Muscle of leg (tissue), 16 donors: ENCODE measurements at places on chromosomes 6 and 20. TPM values are rescaled to one million over a fixed set of nuclear protein-coding genes. Genes with fewer than 3 reads are reported as not detected.

The TCP11 gene
- 0.44 TPM for total RNA-seq

- no peaks in the 10 kb centered on the region for H3K27me3 ChIP-seq
- H3K36me3 ChIP-seq: no peaks in the 10 kb centered on the region
- no peak overlapping the region for H3K4me3 ChIP-seq
- H3K4me1 ChIP-seq: peaks cover 3% of the 10 kb centered on the region
Observed at GRCh38 chr6:159315562-159315961, 146.4 kb downstream of the FNDC1 start.

The DOK5 gene
- 15.9 TPM for total RNA-seq

- H3K36me3 ChIP-seq: no peaks in the 10 kb centered on the region
- no peak overlapping the region for H3K27ac ChIP-seq
- peaks cover 10% of the 10 kb centered on the region for H3K27me3 ChIP-seq
- peaks cover 40% of the 10 kb centered on the region for H3K4me1 ChIP-seq
- no peak overlapping the region for H3K4me3 ChIP-seq
- no peak for DNase-seq
Observed at GRCh38 chr6:44666324-44666723, 278.8 kb downstream of the CDC5L start.

DNA sequence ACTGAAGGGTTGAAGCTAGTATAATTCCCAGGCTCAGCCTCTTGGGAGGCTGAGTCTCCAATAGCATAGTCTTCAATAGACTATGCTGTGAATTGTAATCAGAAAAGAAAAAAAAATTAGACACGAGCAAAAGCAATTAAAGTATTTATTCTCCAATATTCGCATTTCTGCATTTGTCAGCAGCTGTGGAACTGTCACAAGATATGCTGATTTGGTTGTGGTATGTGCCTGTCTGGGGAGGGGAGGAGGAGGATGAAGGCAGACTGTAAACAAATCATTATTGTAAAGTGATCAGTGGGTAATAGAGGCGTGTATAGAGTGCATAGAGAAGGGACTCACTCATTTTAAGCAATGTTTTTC, 10.1 kb upstream of the BICRAL start:
- no peak for DNase-seq
- peaks cover 4% of the 10 kb centered on the region for H3K4me1 ChIP-seq
- no peaks in the 10 kb centered on the region for H3K36me3 ChIP-seq
- no peak overlapping the region for H3K27ac ChIP-seq
- H3K4me3 ChIP-seq: no peak overlapping the region

The TEAD3 gene
- total RNA-seq: 20.6 TPM

GRCh38 chr20:47003223-47003622, 108.6 kb downstream of the EYA2 start:
- no peaks in the 10 kb centered on the region for H3K4me1 ChIP-seq
- DNase-seq: no peak
- no peak overlapping the region for H3K4me3 ChIP-seq

GRCh38 chr6:112189494-112189893, 64.9 kb downstream of the LAMA4 start:
- H3K4me1 ChIP-seq: peaks cover 11% of the 10 kb centered on the region
- H3K27ac ChIP-seq: peak overlapping the region; percentile 61
- no peaks in the 10 kb centered on the region for H3K27me3 ChIP-seq
- DNase-seq: peak; percentile 95

DNA sequence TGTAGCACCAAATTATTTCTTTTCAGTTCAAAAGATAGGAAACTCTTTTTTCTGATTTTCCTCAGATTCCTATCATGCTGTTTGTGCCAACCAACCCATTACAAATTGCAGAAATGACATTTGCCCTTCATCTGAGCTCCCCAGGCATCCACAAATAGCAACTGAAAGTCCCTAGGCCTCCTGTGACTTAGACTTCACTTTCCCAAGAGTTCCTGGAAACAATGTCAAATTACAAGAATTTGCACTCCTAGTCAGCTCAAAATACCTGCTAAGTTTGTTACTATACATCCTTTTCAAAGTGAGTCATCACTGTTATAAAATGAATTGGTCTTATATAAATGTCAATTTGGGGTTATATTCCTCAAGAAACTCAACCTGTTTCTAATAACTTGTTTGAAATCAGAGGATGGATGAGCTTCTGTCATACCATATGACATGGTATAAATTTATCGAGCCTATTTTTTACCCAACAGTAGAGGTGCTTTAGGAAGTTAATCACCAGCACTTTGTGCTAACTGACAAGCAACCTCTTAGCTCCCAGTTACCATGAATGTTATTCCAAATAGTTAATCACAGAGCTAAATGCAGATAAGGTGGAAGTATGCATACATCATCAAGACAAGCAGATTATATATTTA, 256.5 kb downstream of the HACE1 start:
- H3K27me3 ChIP-seq: no peaks in the 10 kb centered on the region
- H3K27ac ChIP-seq: no peak overlapping the region
- DNase-seq: peak; percentile 41
- no peaks in the 10 kb centered on the region for H3K4me1 ChIP-seq
- no peaks in the 10 kb centered on the region for H3K36me3 ChIP-seq

DNA sequence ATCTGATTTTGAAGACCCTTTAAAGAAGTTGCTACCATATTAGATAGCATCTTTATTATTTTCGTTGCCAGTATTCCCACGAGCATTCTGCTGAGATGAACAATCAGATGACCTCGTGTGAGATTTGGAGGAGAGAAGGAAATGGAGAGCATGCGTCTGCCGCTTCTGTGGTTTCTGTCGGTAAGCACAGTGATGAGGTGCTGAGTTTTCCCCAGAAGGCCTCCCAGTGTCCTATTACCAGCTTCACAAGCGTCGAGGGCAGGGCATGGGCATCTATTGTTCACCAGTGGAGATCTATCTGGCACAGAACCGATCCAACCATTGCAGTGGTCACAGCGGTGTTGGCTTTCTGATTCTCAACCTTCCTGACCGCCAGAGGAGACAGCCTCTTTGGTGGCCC, 29.4 kb downstream of the TRAF3IP2 start:
- H3K27ac ChIP-seq: no peak overlapping the region
- peaks cover 19% of the 10 kb centered on the region for H3K4me1 ChIP-seq
- no peak overlapping the region for H3K4me3 ChIP-seq
- no peaks in the 10 kb centered on the region for H3K27me3 ChIP-seq

The SLC22A23 gene
- total RNA-seq: 1.1 TPM

DNA sequence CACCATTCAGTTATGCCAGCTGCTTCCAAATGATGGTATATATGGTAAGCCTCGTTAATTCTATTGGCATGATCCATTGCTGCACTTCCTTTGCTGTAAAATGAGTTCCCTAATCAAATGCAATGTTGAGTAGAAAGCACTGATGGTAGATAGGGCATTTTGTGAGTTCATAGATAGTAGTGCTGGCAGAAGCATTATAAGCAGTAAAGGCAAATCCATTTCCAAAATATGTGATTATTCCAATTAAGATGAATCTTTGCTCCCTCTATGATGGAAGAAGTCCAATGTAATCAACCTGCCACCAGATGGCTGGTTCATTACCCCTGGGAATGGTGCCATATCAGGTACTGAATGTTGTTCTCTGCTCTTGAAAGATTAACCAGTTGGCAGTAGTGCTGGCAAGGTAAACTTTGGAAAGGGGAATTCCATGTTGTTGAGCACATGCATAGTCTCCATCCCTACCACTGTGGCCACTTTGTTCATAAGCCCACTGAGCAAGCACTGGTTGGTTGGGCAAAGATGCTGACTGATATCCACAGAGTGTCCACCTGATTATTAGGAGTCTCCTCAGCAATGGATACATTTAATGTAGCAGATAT, 5.6 kb upstream of the TBPL1 start:
- no peaks in the 10 kb centered on the region for H3K36me3 ChIP-seq
- no peaks in the 10 kb centered on the region for H3K4me1 ChIP-seq
- H3K4me3 ChIP-seq: no peak overlapping the region
- no peak for DNase-seq

DNA sequence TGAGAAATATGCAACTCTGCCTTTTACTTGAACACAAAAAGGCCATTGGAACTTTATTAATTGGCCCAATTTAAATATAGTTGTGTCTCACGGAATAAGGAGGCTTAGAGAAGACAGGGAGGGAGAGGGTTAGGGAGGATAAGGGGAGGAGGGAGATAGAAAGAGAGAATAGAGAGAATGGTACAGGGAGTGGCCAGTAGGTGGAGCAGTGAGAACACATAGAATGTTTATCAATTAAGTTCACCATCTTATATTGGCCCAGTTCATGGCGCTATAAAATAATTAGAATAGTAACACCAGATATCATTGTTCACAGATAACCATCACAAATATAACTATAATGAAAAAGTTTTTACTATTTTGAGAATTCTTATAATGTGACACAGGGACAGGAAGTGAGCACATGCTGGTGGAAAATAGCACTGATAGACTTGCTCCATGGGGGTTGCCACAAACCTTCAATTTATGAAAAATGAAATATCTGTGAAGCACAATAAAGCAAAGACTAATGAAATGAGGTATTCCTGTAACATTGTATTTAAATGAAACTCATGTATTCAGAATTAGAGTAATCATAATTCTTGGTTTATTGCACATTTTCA, 374.1 kb upstream of the MANEA start:
- no peaks in the 10 kb centered on the region for H3K27me3 ChIP-seq
- H3K4me3 ChIP-seq: no peak overlapping the region
- H3K4me1 ChIP-seq: no peaks in the 10 kb centered on the region
